ENCODE measurements at places on chromosomes 2 and 18.

- no peak for DNase-seq
Observed at GRCh38 chr2:226831266-226831665, 4.6 kb upstream of the RHBDD1 start.

GRCh38 chr2:226575928-226576327 lies 223.7 kb downstream of the IRS1 start:
- no peak for DNase-seq

DNA sequence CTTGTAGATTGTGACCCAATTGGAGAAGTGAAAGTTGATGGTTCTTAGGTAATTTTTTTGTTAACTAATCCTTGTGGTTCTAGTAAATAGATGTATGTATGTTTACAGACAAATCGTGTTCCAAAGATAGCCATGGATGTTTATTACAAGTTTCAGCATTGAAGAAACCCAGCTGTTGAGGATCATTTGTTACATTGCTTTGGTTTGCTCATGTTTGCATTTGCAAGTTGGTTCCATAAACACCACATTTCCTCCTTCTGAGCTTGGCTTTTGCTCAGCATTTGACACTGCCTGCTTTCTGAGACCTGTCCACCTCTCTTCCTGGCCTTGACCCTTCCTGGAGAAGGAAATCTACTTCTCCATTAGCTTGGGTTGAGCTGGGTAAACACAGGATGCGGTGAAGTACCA lies 1.8 kb upstream of the CCDC68 start:
- no peak for DNase-seq

DNA sequence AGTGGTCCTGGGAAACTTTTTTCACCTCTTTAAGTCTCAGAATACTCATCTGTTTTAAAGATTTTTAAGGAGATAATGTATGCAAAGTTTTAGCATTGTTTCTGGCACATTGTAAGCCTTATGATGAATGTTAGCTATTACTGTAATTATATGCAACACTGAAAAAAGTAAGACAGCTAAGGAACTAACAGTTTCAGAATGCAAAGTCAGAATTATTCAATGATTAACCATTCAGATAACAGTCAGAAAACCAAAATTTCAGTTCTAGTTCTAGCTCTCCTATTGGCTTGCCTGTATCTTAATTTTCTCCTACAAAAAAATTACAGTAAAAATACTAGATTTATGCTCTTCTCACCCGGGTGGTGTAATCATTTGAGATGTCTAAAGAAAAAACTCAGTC lies 101.1 kb downstream of the SLC4A10 start:
- no peak for DNase-seq

GRCh38 chr2:100817388-100817985 lies 2.5 kb upstream of the NPAS2 start:
- peak; percentile 17 for DNase-seq

DNA sequence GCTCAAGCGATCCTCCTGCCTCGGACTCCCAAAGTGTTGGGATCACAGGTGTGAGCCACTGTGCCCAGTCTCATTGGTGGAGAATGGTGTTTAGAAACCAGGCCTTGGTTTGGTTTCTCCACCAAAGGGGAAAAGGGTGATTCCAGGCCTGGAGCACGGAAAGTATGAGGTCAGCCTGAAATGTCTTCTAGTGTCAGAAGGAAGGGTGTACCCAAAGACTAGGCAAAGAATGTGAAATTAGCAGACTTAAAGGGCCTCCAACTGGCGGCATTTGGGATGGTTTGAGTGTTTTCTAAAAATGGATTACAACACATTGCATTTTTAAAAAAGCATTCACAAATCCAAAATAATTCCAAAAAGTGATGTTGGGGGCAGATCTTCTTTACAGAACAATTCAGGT lies 139.6 kb downstream of the SH3BP4 start:
- DNase-seq = no peak

- DNase-seq = peak; percentile 77
Observed at GRCh38 chr2:40096360-40096759, 317.3 kb upstream of the THUMPD2 start.

- no peak for DNase-seq
Observed at GRCh38 chr2:102594445-102595016, 24.8 kb upstream of the SLC9A2 start.

GRCh38 chr2:72956936-72957335 lies 39.6 kb downstream of the EMX1 start:
- DNase-seq = no peak

DNA sequence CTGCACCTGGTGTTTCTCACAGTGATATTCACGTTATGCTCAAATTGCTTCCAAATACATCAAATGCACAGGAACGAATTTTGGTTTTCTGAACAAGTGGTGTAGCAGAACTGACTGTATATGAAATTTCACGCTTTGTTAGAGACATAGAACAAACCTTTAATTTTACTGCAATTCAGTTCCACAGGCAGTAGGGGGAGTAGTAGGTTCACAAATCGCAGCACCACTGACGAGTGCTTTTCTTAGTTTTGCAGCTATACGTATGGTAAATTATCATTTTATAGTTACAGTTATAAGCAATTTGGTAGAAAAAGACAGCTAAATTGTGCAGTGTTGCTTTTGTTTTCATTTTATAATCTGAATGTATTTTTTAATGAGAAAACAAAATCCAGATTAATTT lies 113.3 kb downstream of the KIAA1328 start:
- peak; percentile 45 for DNase-seq

DNA sequence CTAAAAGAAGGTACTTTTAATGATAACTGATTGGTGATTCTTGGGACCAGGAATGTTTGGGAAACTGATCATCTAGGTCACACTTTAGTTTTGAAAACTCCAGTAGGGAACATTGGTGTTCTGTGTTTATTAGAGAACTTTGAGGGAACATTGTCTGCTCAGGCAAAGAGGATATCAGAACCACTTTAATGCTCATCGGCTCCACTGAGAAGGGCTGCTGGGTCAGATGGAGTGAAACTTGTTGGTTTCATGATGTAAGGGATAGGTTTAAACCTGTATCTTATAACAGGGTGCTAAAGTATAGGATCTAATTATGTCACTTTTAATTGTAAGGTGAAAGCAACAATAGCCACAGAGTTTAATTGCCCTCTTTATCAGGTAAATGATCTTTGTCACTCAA lies 14.2 kb upstream of the POLI start:
- no peak for DNase-seq

GRCh38 chr18:77033575-77033974 lies 99.0 kb downstream of the MBP start:
- DNase-seq = no peak

GRCh38 chr2:120300385-120300784 lies 45.6 kb upstream of the INHBB start:
- DNase-seq = peak; percentile 52

DNA sequence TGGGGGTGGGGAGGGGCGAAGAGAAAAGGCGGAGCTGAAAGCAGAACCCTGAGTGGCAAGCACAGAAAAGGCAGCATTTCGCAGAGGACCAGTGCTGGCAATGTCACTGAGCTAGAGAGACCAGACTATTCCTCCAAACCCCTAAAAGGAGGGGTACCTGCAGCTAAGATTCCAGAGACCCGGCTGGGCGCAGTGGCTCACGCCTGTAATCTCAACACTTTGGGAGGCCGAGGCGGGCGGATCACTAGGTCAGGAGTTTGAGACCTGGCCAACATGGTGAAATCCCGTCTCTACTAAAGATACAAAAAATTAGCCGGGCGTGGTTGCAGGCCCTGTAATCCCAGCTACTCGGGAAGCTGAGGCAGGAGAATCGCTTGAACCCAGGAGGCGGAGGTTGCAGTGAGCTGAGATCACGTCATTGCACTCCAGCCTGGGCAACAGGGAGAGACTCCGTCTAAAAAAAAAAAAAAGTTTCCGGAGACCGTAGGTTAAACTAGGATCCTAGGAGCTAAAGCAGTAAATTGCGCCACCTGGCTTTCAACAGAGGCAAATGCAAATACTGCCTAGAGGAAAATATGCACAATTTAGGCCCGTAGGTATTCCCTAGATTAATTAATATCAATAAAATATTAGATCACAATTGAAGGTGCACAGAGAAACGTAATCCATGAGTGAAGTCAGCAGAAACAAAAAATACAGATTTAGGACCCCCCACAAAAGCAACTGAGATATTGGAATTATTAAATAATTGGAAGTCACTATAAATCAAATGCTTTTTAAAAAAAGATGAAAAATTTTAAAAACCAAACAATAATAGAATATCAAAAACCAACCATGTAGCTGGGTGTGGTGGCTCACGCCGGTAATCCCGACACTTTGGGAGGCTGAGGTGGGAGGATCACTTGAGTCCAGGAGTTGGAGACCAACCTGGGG lies 4.9 kb downstream of the UCN start:
- peak; percentile 75 for DNase-seq

- no peak for DNase-seq
Observed at GRCh38 chr18:10032331-10033015, 118.7 kb downstream of the VAPA start.

DNA sequence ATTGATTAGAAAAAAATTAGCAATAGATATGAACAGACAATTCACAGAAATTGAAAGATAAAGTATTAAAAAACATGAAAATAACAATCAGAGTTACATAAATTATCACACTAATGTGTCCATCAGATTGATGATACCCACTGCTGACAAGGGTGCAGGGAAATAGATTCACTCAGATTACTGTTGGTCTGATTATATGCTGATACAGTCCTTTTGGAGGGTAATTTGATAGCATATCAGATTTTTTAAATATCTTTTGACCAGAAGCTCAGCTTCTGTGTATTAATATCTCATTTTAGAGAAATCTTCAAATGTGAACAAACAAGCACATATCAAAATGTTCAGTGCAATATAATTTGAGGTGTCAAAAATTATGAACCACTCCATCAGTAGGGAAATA lies 157.9 kb upstream of the EPC2 start:
- DNase-seq = no peak

- no peak for DNase-seq
Observed at GRCh38 chr2:43585708-43586107, 10.1 kb downstream of the THADA start.

DNA sequence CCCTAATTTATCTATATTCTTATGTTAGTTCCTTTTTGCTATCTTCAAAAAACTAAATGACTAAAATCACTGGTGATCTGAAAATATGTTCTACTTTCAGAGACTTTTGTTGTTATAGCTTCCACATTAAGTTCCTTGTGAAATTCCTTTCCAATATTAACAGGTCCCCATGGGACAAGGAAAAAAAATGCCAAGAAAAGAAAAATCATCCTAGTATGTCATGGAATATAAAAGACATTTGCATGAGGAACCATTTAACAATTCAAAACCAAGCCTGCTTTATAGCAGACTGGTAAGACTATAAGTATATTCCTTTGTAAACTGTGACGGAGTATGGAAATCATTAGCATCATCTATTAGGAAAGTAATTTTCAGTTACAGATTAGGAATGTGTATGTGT lies 48.1 kb downstream of the COBLL1 start:
- DNase-seq = no peak

- DNase-seq = no peak
Observed at GRCh38 chr18:57475903-57476302, 40.7 kb downstream of the ONECUT2 start.

DNA sequence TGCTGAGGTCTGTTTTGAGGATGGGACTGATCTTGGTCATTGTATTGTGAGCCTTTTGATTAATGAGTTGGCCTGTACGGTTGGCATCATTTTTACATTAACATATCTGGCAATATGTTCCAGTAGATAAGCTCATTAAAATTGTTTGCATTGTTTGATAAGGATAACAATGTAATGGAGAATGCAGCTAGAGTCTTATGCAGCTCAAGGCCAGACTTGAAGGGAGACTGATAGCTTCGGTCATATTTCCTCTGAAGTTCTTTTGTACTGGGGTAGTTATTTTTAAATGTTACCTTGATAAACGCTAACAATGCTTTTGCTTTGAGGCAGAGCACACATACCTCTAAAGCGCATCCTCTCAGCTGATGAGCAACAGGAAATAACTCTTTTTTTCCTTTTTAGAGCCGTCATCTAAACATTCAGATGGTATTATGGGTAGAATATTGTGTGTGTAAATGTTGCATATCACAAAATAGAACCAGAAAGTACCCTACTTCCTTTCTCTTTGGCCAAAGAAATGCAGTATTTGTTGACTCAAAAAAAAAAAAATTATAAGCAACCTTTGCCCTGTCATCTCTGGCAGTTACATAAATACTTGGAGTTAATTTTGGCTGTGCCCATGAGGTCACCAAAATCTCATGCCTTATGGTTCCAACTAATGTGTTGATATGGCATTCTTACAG lies 1.3 kb downstream of the MAPRE2 start:
- DNase-seq = peak; percentile 10

GRCh38 chr18:58272779-58273435 lies 228.9 kb downstream of the NEDD4L start:
- no peak for DNase-seq

DNA sequence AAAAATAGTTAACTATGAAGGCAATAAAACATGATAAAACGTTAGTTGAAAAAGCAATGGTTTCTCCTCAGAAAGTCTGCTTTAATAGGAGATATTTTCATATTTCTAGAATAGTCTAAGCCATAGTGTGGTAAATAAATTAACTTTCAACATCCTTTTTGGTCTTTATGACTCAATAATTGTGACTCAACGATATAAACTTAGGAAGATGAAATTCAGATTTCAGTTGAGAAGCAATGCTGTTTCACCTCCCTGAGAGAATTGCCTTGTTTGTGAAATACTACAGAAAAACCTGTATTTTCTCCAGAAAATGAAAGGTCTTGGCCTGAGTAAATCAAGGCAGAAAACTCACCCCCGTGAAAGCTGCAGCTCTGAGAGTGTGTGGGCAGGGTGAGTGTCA lies 166.9 kb downstream of the ETAA1 start:
- DNase-seq = peak; percentile 63

Data from bronchial epithelial cell (primary cell).